ENCODE measurements at places on chromosomes 16 and 17.

DNA sequence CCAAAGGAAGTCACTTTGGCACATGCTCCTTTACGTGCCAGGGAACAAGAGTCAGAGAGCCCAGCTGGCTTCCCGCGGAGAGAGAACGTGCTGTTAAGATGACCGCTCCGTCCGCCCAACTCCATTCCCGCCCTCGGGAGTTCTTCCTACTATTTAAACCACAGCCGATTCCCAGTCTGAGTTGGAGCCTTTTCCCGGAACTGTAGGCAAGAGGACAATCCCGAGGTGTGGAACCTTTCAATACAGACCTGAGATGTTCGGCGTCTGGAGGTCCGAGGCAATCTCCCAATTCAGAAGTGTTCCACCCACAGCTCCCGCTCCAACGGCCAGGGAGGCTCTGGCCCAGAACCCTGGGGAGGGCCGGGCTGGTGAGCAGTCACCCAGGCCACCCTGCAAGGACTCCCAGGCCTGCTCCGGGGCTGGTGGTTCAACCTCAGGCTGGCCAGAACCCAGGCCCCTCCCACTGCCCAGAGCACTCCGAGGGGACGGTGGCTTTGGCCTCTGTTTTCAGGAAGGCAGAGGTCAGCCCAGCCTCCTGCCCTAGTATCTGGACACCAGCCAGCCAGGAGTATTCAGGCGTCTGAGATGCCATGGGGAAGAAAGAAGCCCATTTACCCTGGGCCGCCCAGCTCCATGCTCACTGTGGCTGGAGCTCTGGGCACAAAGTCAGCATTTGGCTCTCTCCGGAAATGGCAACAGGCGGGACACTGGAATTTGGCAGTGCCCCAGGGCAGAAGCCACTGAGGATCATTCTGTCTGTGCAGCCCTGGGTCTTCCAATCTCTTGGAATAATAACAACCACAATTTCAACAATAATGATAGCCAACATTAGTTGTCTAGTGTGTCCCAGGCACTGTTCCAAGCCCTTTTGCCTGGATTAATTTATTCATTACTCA, 21.4 kb downstream of the EMP2 start:
- no peak for DNase-seq

GRCh38 chr17:74961657-74962350, 10.8 kb downstream of the HID1 start:
- DNase-seq: peak; percentile 95

DNA sequence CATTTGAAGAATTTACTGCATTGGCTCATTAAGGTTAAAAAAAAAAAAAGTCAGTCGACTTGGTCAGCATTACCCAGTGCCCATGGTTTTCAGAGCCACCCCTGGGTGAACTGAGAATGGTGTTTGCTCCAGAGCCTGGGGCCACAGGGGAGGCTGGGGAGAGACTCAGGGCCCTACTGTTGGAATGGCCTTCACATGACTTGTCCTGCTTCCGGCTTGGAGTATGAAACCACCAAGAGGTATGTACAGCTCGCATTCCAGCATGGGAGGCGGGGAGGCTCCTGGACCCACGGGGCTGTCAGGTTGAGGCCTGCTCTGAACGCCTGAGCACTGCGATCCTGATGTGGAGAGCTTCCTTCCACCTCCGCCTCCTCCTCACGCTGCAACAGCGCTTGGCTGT, 36.8 kb downstream of the MSI2 start:
- DNase-seq: no peak

- no peak for DNase-seq
Measured at GRCh38 chr16:81996664-81997509, 14.4 kb downstream of the SDR42E1 start.

DNA sequence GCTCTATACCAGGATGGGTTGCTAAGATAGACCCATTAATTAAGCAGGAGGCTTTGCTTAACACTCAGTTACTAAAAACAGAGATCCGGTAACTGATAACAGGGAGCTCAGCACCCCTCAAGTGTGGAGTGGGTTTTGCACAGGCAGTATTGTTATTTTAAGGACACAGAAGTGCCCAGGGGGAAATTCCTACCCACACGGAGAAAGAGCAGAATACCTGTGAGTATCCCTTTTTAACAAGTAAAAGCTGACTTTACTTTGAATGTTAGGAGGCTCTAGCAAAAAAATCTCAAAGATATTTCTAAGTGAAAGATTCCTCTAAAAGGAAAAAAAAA, 32.8 kb upstream of the HAS3 start:
- DNase-seq: no peak

- DNase-seq: no peak
Measured at GRCh38 chr17:77419547-77420094, 278.9 kb downstream of the SEC14L1 start.

DNA sequence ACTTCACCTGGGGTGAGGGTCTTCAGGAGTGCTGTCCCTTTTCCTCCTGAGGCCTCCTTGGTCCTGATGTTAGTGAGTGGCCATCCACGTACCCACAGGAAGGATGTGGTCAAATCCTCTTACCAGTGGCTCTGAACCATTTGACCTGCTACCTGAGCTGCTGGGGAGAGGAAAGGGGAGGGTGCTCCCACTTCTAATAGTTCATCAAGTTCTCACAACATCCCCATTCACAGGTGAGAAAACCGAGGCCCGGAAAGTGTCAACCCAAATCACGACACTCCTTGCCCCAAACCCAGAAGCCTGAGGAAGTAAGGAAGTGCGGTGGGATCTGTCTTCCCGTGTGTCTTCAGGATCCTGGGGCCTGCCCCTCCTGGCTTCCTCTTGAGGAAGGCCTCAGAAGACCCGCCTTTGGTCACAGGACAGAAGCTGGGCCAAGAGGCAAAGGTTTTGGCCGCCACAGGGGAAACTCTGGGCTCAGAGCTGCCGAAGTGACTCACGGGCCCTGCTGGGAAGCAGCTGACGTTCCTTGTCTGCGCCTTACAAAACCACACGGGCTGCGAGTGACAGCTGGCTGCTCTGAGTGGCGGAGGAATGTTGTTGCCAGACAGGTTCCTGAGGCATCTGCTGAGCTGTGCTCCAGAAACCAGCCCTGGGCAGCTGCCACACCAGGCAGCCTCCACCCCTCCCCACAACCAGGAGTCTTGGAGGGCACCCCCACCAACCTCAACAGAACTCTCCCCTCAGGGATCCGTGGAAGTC, 13.9 kb upstream of the KIFC3 start:
- no peak for DNase-seq

GRCh38 chr17:76050538-76051467, 21.5 kb downstream of the SRP68 start:
- no peak for DNase-seq

DNA sequence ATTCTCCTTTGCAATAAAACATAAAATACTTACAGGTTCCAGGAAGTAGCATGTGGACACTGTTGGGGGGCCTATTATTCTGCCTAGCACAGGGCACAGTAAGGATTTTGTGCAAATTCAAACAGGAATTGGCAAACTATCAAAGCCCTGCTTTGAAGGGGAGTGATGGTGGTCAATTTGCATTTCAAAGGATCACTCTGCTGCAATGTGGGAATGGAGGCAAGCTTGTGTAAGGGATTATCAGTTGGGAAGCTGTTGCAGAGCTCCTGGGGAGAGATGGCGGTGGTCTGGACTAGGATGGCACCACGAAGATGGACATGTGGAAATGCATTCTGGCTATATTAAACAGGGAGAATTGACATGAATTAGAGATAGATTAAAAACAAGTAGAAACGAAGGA, 990.7 kb upstream of the RBFOX1 start:
- DNase-seq: no peak

GRCh38 chr16:53518550-53519416, 15.8 kb upstream of the AKTIP start:
- no peak for DNase-seq

DNA sequence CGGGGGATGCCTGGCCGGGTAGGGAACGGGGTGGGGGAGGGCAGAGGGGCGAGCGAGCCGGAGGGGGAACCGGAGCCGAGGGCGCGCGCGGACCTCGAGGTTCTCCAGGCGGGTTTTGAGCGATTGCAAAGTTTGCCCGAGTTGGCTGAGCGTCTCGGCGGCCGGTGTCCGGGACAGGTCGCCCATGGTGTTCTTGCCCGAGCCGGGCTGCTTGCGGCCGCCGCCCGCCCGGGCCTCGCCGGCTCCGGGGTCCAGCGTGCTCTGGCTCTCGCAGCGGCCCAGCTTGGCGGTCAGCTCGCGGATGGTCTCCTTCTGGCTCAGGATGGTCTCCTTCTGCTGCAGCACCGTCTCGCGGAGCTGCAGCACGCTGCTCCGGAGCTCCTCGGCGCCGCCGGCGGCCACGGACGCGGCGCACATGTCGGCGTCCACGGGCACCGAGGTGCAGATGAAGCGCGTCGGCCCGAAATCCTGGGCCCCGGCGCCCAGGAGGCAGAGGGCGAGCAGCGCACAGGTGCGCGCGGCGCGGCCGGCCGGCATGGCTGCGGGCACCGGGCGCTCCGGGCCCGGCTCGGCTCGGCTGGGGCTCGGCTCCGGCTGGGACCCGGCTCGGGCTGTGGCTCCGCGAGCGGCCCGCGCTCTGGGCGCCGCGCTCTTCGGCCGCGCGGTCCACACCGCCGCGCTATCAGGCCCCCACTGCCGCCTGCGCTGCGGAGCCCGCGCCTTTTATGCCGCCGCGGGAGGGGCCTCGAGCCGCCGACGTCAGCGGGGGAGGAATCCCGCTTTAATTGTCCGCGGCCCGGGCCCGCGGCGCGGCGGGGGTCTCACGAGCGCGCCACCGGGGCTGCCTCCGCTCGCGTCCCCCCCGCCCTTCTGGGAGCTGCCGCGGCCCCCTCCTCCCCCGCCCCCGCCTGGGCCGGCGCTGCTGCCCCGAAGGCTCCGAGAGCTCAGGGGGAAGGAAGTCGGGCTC, at the start of gene NPTX1:
Gene NPTX1 (minus strand): TSS at position 698 of the 967 bp plus-strand sequence. CDS start 161 bp downstream, at position 537.
- DNase-seq: no peak

GRCh38 chr17:59550703-59551102, 14.7 kb upstream of the DHX40 start:
- DNase-seq: no peak

GRCh38 chr16:82810077-82810476, 183.3 kb downstream of the CDH13 start:
- DNase-seq: no peak

DNA sequence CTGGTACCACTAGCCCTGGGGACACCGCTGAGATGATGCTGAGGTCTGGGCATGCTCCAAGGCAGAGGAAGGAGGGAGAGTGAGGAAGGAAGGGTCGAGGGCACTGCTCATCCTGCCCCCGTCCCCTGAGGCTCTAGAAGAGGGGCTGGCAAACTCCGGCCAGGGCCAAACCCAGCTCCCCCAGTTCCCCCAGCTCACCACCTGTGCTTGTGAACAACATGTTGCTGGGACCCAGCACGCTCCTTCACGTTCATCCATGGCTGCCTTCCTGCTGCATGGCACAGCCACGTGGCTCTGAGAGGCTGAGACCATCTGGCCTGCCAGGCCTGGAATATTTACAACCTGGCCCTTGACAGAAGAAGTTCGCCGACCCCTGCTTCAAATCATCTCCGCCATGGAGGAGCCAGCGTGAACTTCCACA, 81.2 kb downstream of the RBFOX3 start:
- no peak for DNase-seq

GRCh38 chr16:82167670-82168069, 2.4 kb downstream of the MPHOSPH6 start:
- DNase-seq: no peak

DNA sequence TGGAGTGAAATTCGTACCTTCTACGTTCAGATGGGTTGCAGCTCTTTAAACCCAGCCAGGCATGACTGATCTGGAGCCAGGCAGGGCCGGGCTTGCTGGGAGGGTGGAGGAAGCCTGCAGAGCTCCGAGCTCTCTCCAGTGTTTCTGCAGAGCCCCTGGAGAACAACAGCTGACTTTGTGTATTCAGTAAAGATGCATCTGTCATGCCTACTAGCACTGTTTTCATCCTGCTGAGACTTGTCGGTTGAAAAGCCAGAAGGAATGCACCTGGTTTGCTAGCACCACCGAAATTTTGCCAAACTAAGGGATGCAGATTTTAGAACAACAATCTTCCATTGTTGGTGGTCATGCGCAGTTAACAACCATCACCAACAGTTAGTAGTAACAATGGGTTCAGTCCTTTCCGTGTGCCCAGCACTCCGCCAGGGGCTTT, 22.4 kb upstream of the SCNN1B start:
- no peak for DNase-seq

DNA sequence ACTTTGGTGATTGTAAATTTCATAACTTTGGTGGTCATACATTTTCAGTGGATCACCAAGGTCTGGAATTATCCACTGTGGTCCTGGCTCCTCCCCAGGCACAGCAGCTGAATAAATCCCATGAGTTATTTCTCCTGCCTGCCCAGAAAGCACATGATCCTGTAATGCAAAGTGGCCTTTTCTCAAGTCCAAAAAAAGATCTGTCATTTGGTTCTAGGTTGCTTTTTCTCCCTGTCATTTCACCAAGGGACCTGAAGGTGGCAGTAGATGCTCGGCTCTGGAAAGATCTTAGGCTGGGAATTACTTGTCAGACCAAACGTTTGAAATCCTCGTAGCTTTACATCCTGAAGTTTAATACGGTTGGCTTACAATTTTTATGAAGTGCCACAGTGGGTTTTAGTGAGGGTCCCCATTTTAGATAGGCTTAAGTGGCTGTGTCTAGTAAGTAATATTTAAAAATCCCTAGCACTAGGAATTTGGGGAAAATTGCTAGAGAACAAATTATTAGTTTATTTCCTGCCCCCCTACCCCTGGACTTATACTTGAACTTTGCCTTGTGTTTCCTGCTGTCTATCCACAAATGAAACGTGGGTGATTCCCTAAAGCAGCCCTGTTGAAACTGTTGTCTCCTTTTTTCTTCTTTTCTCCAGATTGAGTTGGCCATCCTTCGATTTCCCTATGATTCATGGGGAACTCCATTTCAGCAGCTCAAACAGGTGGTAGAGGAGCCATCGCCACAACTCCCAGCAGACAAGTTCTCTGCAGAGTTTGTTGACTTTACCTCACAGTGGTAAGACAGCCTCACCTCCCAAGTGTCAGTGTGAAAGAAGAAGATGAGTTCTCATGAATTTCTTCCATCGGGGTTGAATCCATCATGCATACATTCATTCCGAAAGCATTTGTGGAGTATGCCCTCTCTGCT, 111.7 kb downstream of the MAP2K6 start:
- no peak for DNase-seq

DNA sequence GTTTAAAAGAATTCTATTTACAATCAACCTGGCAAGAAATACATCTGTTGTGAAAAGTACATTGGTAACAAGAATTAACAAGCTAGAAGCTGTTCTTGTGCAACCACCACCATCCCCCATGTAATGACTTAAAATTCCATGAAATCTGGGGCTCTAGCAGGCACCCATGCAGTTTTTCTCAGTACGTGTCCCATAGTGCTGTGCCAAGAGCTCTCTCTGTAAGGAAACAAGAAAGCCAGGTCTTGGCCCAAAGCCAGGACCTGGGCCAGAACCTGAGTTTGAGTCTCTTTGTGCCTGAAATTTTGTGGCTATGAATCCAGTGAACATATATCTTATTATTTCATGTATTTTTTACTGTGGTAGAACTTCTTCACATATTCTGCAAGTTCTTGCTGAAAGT, 46.6 kb downstream of the NUP93 start:
- no peak for DNase-seq

- DNase-seq: no peak
Measured at GRCh38 chr17:40402668-40403067, 15.0 kb downstream of the TOP2A start.
